ENCODE measurements at places on chromosomes 2 and 18.

GRCh38 chr2:45637440-45637839 lies 14.0 kb upstream of the PRKCE start:
- DNase-seq: no peak

DNA sequence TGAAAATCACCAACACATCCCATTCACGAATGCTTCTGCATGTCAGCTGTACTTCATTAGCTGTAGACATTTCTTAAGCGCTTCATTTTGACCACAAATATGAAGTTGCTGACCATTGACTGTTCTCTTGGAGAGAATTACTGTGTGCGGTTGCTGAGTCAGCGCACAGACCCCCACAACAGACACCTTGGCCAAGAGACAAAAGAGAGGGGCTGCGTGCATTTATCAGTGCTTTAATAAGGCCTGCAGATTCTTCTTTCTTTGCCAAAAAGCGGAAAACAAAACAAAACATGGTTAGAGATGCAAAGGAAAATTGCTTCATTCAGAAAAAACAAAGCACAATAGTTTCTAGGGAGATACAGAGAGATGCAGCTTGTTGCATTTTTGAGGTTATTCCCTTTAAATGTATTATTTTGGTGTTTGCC lies 174.7 kb downstream of the ACKR3 start:
- no peak for DNase-seq

GRCh38 chr2:39497082-39497801 lies 60.2 kb upstream of the MAP4K3 start:
- no peak for DNase-seq

GRCh38 chr18:2883076-2883735 lies 36.4 kb downstream of the EMILIN2 start:
- peak; percentile 23 for DNase-seq

DNA sequence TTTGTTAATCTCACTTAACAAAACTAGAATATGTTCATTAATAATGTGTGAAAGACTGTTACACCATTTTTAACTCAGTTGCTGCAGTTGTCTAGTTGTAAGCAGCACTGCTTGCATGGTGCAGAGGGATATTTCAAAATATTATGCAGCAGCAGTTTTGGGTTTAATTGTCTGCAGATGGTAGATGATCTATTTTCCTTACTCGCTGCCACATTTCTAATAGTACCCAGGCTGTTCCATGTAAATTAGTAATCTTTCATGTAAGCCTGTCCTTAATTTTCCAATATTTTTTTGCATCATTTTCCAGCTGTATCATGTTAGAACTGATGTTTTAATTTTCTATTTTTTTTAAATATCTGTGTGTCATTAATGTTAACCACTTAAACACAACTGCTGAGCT lies 488.1 kb upstream of the RAB12 start:
- no peak for DNase-seq

- DNase-seq: no peak
Measured at GRCh38 chr2:195594248-195594647, 62.8 kb upstream of the SLC39A10 start.

DNA sequence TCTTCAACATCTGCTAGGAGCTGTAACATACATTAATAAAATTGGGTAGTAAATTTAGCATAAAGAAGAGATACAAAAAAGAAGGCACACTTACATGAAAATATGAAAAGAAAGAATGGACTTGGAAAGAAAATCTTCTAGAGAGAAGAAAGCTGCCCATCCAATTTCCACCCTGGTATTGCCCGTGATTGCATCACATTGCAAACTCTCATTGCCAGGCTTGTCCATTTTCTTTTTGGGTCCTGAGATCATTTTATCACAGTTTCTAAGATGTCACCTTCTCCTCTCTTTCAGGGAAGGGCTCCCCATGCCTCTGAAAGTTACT lies 321.5 kb downstream of the RND3 start:
- DNase-seq: no peak

GRCh38 chr18:7202169-7202568 lies 28.7 kb upstream of the LRRC30 start:
- DNase-seq: no peak

DNA sequence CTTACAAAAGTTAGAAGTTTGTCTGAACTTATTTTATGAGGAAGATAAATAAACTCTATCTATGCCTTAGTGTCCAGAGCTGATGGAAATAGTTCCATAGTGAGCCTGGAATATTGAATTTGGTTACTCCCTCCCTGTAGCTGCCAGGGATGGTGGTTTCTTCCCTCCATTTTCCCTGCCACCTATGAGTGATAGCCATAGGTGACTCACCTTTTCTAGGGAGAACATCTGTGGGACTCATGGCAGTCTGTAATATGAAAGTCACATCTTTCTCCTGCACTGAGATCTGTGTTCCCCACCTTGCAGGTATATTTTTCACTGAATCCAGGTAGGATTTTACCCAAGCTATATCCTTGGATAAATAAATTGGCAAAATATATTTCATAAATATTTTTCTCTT lies 148.8 kb downstream of the TPGS2 start:
- no peak for DNase-seq

DNA sequence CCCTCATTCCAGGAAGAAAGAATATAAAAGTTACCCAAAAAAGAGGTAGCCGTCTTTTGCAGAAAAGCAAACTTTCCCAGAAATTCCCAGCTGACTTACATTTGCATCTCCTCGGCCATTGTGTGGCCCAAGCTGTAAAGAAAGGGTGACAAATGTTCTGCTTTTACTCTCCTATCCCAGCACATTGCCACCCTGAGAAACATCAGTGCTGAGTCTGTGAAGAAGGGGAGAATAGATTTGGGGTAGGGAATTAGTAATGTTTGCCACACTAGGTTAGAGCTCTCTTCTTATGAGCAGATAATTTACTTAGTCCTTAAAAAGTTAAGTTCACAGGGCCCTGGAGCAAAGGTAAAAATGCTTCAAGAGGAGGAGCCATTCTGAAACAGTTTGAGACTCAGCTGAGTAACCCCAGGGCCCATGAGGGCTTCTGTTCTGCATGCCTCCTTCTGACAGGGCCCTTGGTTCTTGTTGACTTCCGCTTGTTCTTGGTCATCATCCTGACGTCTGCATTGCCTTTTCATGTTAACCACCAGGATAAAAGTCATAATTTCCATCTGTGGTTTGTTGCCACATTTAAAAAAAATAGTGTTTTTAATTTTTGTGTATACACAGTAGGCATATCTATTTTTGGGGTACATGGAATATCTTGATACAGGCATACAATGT lies 550.7 kb downstream of the RNF144A start:
- no peak for DNase-seq

All from stimulated activated CD8-positive, alpha-beta memory T cell treated with anti-CD3 and anti-CD28 coated beads, Interleukin-7, amount 100 ng/mL, for 1 hour (primary cell).